ENCODE measurements at places on chromosomes 4 and X.

DNA sequence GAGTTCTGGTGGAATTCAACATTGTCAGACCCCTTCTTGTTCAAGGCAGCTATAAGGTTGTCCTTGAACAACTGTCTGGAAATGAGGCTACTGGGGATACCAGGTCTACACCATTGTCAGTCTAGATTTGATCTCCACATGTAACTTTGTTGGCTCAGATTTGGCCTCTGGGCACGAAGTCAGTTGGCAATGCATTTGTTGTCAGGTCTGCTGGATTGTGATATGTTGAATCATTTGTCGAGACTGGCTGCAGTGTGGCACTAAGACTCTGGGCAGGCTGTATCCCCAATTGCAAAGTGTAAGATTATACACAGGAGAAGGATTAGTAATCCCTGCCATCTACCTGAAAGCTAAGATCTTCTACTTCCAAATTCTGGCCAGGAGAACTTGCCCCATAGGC is 26.5 kb downstream of the ZNF81 start:
- no peak for DNase-seq

- no peak for DNase-seq
Observed at GRCh38 chr4:147747787-147748454, 16.0 kb downstream of the ARHGAP10 start.

- DNase-seq: no peak
Observed at GRCh38 chr4:182093431-182093831, 149.8 kb upstream of the TENM3 start.

GRCh38 chr4:137531986-137532868 is at the start of gene PCDH18:
Gene PCDH18, minus strand, starts transcription at chr4:137532494. Its CDS starts 406 bp downstream, at chr4:137532088.
- no peak for DNase-seq
